BJ (cell line): ENCODE measurements at places on chromosomes 5 and 9.

GRCh38 chr9:114674076-114674797 lies 7.8 kb downstream of the TEX48 start:
- no peak for DNase-seq

GRCh38 chr5:96433066-96433447 lies at the start of gene PCSK1:
PCSK1 (minus strand) TSS chr5:96433248; CDS start chr5:96433042, 206 bp downstream.
- no peak for DNase-seq

DNA sequence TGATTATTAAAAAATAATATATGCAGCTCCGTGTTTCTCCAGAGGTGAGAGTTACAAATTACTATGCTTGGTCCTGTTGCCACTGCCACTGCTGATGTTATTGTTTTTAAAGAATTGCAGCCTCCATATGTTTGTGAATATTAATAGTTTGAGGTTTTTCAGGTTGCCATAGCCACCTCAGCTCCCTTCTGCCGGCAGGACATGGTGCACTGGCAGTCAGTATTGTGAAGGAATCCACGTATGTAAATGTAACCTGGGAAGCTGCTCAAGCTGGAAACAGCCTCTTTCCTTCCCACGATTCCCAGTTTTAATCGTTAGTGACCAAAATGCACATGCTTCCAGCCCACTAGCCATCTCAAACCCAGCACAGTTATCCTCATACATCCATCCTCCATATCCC lies 184.4 kb upstream of the CCNG1 start:
- DNase-seq = no peak

DNA sequence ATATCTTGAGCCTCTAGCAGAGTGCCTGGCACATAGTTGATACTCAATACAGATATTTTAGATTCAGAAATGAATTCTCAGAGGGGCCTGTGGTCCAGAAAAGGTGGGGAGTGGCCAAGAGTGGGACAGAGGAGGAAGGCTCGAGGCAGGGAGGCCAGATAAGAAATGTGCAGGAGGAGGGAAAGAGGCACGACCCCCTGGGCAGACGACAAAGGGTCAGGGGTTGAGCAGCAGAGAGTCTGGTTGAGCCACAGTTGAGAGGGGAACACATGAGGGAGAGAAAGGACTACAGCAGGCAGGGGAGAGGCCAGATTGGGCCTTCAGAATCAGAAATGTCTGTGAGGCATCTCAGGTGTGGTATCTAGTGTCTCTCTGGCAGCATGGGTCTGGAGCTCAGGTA lies 89.1 kb downstream of the PSD2 start:
- DNase-seq = no peak

DNA sequence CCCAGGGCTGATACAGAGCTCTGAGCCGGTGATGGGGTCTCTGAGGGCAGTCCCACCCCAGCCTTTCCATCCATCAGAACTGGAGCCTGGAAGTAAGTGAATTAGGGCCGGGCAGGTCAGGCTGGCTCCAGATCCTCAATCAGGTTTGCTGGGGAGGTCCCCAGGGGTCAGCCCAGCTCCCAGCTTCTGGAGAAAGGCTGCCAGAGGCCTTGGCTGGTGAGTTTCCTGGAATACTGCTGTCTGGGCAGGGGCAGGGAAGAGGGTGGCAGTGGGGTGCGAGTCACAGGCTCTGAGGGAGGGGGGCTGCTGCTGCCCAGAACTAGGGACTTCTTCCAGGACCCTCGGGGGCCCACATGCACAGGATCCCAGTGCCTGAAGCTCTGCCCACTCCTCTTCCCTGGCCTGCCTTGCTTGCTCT lies 200.6 kb upstream of the MVB12B start:
- no peak for DNase-seq

GRCh38 chr5:133393776-133394476 lies 218.4 kb downstream of the FSTL4 start:
- DNase-seq = no peak

DNA sequence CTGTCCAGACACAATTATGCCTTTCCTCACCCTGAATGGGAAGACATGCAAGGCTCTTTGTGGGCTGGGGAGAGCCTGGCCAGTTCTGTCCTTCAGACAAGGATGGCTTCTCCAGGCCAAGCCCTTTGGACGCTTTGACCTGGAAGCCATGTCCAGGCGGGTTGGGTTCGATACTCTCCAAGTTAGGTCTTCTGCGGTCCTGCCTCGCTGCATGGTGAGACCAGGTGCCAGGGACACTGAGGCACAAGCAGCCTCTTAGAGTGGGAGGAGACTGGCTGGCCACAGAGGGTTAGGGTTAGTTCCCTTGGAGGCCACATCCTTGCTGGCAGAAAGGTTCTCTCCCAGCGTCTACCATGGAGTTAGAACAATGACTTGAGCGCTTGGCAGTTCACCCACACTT lies 67.6 kb downstream of the SHB start:
- no peak for DNase-seq

- no peak for DNase-seq
Observed at GRCh38 chr5:1008451-1009358, at the start of gene NKD2. NKD2 (plus strand) TSS chr5:1008802; CDS start chr5:1009058, 256 bp downstream.

GRCh38 chr5:6734243-6734700 lies 21.0 kb downstream of the TENT4A start:
- DNase-seq = no peak

DNA sequence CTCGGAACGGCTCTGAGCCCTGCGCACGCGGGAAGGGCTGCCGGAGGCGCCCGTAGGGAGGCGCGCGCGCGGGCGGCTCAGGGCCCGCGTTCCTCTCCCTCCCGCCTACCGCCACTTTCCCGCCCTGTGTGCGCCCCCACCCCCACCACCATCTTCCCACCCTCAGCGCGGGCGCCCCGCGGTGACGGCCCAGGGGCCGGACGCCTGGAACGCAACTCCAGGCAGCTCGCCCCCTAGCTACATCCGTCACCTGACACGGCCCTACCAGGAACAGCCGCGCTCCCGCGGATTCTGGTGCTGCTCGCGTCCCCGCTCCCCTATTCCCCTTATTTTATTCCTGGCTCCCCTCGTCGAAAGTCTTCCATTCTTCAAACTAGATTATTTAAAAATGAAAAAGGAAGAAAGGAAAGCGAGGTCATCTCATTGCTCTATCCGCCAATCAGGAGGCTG lies at the start of gene CDKN2B-AS1:
Gene CDKN2B-AS1, plus strand, starts transcription at position 236 of the 450 bp plus-strand sequence.
- DNase-seq = no peak

DNA sequence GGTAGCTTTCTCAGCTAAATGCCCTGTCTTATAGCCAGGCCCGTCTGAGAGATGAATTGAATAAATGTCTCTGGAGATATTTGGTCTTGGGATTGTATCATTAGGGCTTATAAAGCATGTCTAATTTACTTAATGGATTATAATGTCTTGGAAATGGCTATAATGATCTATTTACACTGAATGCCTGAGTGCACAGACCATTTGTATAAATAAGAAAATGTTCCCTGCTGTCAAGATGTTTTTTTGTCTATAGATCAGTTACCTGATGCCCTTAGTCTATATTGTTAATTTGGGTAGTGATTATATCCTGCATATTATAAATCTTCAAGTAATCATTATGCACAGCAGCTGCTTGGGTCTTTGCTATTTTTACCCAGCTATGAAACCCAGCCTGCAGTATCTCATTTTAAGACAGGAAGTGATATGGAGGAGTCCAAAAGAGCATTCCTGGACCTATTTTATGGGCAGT lies 112.9 kb upstream of the ACTBL2 start:
- DNase-seq = no peak

- DNase-seq = no peak
Observed at GRCh38 chr5:84265130-84265529, 119.5 kb downstream of the EDIL3 start.

GRCh38 chr5:151051066-151051930 lies 29.5 kb downstream of the TNIP1 start:
- no peak for DNase-seq

DNA sequence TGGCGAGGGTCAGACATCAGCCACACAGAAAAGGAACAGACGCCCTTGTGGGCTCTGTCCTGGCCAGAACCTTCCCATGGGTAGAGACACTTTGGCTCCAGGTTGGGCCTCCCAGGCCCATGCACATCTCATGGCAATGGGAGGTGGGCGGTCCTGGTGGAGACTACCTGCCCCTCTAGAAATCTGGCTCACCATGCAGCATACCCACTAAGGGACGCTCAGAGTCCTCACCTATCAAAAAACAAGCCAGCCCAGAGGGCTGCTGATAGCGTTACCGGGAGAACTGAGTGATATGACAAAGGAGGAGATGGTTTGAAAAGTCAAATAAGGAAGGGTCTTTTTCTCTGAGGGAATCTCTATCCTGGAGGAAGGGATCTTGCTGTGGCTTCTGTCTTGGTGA lies 62.1 kb downstream of the C5orf15 start:
- no peak for DNase-seq

- DNase-seq = no peak
Observed at GRCh38 chr5:128613766-128614165, 75.7 kb upstream of the FBN2 start.

- DNase-seq = no peak
Observed at GRCh38 chr5:181224390-181225229, 1.5 kb downstream of the TRIM41 start.

GRCh38 chr5:33400675-33401074 lies 40.1 kb upstream of the TARS1 start:
- no peak for DNase-seq

DNA sequence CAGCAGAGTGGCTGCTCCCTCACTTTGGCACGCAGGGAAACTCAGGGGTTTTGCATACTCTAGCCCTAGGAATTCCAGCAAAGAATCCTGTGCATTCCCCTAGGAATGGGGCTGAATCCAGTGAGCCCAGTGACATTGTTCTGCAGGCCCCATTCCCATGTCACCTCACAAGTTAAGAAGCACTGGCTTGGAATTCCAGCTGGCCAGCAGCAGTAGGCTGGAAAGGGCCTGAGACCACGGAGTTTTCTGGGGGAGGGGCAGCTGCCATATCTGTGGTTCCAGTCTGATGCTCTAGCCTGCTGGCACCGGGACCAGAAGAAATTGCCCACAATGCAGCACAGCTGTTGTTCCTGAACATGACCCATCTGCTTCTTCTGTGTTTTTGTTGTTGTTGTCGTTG lies 217.6 kb upstream of the DMRTA1 start:
- DNase-seq = no peak

DNA sequence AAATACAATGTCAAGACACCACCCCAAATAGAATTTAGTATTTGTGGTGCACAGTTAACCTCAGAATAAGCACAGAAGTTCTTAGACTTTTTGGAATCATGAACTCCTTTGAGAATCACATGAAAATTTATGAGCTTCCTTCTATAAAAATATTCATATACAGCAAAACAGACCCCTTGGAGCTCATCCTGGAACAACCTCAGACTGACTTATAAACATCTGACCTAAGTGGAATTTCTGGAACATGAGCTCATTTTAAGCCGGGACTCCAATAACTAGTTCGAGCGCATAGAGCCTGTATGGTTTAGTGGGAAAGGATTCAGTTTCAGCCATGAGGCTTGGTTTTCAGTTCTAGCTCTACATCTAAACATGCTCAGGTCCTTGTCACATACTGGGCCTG lies 192.3 kb downstream of the DEPDC1B start:
- no peak for DNase-seq

DNA sequence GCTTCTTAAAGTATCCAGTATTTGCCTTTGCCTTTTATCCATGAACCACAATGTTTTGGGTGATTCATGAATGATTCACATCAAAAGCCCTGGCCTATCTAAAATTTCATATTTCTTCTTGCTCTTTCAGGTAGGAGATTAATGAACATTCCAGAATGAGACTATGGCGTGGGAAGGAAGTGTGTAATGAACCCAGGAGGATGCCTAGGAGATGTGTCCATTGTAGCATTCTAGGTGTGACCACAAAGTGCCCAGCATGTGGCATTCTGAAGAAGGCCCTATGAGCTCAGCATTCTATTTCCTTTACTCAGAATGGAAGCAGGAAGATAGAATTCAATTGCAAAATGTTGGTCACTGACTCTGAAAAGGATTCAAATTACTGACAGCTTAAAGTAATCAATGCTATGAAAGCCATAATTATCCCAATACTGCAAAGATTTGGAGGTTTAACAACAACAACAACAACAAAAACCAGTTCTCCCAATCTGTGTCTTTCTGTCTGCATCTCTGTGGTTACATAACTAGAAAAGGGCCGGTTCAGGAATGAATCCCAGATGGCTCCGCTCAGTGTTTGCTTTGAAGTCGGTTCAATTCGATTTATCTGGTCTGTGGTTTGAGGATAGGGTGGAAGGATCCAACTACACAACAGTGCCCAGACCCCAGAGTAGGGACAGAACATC lies 126.7 kb downstream of the FOXD1 start:
- DNase-seq = peak; percentile 74

DNA sequence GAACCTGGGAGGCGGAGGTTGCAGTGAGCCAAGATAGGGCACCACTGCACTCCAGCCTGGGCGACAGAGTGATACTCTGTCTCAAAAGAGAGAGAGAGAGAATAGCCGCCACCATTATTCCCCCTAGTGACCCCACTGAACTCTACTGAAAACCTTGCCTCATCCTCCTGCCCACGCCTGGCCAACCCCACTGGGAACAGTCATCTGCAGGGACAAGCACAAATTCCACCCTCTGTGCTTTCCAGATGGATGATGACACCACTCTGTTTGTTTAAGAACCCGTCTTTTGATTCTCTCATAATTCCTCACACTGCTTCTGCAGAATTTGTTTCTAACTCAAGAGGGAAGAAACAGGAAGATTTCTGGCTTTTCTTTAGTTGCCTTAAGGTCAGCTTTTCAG lies 12.2 kb downstream of the BHMT2 start:
- DNase-seq = no peak

- DNase-seq = no peak
Observed at GRCh38 chr9:113205861-113206260, 15.2 kb downstream of the FKBP15 start.

- no peak for DNase-seq
Observed at GRCh38 chr5:81774374-81774773, 23.5 kb upstream of the SSBP2 start.

DNA sequence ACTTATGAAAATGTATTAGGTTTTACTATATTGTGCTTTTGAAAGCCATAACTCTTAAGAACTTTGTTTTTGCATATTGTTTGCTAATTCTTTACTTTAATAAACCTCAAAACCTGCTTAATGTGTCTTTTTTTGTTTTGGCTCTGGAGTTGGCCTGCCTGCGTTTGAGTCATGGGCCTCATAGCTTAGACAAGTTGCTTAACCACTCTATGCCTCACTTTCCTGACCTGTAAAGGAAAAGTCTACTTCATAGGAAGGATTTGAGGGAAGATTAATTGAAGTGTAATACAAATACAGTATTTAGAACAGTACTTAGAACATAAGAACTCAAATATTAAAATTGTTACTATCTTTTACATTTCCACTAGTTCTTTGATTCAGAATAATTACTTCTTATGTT lies 10.3 kb downstream of the SMIM32 start:
- no peak for DNase-seq

GRCh38 chr5:93304456-93305250 lies 276.4 kb downstream of the NR2F1-AS1 start:
- DNase-seq = no peak

GRCh38 chr5:56279979-56280378 lies 46.8 kb upstream of the ANKRD55 start:
- peak; percentile 71 for DNase-seq

- DNase-seq = no peak
Observed at GRCh38 chr9:134539586-134540194, 101.9 kb upstream of the COL5A1 start.

DNA sequence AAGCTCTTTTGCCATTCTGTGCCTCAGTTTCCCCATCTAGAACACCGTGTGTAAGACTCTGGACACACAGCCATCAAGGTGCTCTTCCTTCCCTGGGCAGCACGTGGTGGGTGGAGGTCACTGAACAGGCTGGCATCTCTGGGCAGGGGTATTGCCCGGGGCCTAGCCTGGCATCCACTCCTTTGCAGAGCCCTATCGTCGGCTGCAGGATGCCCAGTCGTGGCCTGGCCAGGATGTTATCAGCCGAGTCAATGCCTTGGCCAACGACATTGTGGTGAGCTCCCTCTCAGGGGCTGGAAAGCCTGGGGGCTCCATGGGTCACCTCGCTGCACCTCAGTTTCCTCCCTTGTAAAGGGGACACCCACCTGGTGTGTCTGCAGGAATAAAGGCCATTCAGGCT lies 4.0 kb downstream of the ADGRD2 start:
- no peak for DNase-seq
